ENCODE measurements at places on chromosomes 11 and 22.

DNA sequence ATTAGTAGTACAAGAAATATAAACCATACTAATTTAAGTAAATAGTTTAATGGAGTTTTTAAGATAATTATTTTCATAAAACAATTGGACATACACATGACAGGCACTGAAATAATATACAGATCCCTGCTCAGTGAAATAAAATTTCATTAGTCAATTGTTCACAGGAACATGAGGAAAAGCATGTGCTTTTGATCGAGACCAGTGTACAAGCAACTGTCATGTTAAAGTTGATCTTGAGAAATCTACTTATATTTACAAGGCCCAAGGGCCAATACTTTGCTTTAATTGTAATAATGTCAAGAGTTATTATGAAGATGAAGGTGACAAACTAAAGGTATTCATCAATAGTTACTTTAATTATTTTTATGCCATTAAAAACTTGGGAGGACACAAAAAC lies 792.7 kb upstream of the LUZP2 start:
- no peak for DNase-seq

DNA sequence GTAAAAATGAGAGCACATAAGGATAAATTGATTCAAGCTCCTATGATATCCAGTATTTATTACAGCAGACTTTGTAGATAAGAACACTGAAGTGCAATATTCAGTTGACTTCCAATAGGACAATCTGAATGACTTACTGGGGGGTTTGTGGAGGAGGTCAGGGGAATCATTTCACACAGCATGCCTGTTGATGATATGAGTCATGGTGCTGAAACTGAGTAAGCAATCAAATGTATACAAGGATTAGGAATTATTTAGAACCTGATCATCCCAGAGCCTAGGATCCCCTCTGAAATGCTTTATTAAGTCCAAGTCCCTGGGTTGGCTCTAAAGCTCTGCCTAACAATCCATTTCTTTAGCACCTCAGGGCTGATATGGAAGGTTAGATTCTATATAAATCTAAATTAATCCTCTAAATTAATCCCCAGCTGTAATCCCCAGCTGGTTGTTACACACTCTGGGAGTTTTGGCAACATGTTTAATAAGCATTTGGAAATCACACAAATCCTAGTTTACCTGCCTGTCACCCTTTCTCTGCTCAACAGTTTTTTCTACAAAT lies 326.4 kb downstream of the GUCY1A2 start:
- no peak for DNase-seq

GRCh38 chr11:78973876-78974275 lies 399.2 kb upstream of the NARS2 start:
- no peak for DNase-seq

DNA sequence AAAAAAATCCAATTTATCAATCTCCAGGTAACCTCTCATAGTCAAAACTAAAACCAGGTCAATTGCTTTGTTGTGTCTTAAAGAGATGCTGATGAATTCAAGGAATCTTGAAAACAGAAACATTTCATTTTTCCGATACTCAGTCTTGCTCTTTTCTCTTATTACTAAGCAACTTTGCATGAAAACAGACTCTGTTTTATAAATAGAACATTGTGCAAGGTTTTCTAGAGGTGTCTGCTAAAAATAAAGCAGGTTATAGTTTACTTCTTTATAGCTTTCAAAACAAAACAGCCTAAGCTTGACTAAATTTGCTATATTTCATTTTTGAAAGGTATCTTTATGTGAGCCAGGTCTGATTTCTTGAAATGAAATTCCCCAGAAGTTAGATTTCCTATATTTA lies 109.3 kb downstream of the ARL14EP start:
- DNase-seq, result no peak

DNA sequence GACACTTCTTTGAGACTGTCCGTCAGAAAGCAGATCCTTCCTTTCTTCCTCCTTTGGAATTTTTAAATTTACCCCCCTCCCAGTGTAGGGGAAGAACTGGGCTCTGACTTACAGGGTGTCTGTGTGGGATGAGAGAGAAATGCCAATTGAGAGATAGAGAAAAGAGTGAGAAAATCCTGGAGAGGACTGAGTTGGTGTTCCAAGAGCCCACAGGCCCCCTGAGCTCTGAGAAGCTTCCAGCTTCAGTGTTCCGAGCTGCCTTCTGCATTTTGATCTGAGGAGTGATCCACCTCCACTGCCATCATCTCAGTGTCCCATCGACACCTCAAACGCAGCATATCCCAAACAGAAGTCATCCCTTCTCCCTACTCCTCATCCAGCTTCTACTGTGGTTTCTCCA lies 70.7 kb upstream of the GRK3 start:
- DNase-seq, result no peak

GRCh38 chr11:64121663-64122410 lies 44.1 kb downstream of the MACROD1 start:
- no peak for DNase-seq

DNA sequence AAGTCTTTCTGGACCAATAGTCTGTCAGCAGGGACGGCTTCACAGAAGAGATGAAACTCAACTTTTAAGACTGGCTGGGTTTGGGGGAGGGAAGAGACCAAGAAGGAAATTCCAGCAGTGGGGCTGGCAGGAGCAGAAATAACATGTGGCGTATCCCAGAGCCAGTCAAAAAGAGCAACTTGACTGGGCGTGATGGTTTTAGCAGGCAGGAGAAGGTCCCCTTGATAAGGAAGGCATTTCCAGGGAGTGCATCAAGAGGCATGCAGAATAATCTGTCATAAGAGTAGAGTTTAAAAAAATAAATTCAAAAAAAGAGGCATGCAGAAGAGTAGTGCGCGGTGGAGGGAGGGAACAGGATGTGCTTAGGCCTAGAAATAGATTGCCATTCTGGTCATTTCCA lies 52.5 kb downstream of the C22orf31 start:
- no peak for DNase-seq

GRCh38 chr11:111422494-111423249 lies 43.6 kb upstream of the POU2AF1 start:
- no peak for DNase-seq

- peak; percentile 15 for DNase-seq
Observed at GRCh38 chr11:117936973-117937372, 7.8 kb upstream of the TMPRSS13 start.

DNA sequence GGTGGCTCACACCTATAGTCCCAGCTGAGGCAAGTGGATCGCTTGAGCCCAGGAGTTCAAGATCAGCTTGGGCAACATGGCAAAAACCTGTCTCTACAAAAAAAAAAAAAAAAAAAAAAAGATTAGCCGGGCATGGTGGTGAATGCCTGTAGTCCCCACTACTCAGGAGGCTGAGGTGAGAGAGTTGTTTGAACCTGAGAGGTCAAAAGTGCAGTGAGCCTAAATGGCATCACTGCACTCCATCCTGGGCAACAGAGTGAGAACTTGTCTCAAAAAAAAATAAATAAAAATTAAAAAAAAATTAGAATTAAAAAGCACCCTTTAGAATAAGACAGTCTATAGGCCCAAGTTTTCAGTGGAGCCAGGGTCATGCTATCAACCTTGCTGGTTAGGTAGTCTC lies 95.5 kb downstream of the PDHX start:
- DNase-seq, result no peak

DNA sequence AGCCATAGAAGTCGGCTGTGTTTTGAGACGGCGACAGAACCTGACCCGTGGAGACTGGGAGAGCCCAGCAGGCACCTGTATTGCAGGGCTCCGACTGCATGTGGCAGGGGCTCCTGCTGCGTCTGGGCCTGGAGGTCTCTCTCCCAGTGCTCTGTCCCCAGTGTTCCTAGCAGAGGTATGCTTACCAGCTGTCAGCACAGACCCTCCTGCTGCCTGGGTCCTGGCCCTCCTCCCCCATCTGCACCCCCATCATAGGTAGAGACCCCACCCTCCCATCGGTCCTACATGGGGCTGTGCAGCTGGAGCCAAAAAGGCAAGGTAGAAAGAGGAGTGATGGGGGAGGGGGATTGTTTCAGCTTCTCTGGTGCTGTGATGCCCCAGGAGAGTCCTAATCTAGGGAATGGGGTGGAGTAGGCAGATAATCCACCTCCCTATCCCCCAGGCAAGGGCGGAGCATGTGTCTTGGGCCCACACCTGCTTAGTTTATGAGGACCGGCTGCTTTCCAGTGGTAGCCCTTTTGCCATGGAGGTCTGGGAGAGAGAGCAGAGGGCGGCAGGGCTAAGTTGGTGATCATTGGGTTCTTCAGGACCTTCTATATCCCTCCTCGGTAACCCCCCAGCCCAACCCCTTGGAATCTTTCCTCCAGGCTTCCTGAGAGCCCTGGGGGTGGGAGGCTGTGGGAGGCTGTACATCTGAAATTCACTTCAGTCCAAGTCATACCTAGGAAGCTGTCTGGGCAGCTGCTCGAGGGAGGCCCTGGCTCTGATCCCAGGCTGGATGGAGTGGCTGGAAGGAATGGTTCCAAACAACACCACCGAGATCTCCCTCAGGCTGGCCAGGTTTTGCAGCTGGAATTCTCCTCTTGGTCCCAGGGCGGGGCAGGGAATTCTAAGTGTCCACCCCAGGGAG lies 5.3 kb downstream of the SLC7A4 start:
- DNase-seq, result no peak

DNA sequence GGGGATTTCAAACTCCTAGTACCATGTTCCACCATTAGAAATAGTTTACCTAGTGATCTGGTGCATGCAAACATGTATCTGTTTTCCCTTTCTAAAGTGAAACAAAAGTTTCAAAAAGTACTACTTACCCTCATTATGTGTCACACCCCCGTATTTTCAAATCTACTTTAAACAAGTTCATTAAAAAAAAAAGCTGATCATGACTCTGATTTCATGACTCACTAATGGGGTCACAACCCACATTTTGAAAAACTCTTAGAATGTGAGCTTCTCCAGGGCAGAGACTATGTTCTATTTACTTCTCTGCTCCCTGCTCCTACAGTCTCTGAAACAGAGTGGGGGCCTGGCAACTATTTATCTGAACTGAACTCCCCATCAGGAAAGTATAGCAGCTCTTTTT lies 18.2 kb downstream of the CHRM1 start:
- no peak for DNase-seq

- no peak for DNase-seq
Observed at GRCh38 chr11:30852091-30852490, 265.9 kb upstream of the MPPED2 start.

- no peak for DNase-seq
Observed at GRCh38 chr11:108788565-108789199, 123.8 kb downstream of the DDX10 start.

DNA sequence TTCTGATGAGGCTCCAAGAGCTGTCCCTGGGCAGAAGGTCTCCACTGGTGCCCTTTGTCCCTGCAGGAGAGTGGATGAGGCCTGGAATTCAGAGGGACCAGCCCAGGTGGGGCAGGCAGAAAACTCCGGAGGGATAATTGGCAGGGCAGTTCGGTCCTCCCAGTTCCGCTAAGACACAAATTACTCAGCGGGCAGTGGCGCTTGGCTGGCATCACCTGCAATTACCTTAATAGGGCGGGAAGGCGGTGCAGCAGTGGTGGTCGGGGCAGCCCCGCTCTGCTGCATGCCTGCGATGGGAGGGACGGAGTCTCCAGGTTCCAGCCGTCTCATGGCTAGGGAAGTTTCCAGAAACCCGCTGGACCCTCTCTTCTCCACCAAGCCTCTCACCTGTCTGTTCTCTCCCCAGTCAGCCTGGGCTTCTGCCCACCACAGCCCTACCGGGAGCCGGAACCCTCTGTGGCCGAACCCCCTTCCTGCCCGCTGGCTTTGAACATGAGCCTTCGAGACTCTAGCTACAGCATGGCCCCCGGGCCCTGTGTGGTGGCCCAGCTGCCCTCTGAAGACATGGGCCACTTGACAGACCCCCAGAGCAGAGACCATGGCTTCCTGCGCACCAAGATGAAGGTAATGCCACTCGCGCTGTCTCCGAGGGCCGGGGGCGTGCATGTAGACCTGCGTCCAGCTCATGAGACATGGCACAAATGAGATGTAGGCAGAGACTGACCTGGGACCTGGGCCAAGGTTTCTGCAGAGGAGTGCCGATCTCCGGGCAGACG lies 7.0 kb downstream of the OVOL1 start:
- no peak for DNase-seq

- DNase-seq, result peak; percentile 50
Observed at GRCh38 chr22:26466196-26466595, 17.4 kb downstream of the HPS4 start.

DNA sequence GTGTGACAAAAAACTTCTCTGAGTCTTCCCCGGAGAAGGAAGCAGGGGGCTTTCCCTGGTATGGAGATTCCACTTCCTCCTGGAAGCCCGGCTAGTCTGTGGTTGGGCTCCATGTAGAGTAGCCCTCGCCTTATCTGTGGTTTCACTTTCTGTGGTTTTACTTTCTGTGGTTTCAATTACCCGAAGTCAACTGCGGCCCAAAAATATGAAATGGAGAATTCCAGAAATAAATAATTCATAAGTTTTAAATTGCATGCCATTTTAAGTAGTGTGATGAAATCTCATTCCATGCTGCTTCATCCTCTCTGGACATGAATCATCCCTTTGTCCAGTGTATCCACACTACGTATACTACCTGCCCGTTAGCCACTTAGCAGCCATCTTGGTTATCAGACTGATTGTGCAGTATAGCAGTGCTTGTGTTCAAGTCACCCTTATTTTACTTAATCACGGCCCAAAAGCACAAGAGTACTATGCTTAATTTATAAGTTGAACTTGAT lies 275.0 kb upstream of the SESN3 start:
- no peak for DNase-seq

DNA sequence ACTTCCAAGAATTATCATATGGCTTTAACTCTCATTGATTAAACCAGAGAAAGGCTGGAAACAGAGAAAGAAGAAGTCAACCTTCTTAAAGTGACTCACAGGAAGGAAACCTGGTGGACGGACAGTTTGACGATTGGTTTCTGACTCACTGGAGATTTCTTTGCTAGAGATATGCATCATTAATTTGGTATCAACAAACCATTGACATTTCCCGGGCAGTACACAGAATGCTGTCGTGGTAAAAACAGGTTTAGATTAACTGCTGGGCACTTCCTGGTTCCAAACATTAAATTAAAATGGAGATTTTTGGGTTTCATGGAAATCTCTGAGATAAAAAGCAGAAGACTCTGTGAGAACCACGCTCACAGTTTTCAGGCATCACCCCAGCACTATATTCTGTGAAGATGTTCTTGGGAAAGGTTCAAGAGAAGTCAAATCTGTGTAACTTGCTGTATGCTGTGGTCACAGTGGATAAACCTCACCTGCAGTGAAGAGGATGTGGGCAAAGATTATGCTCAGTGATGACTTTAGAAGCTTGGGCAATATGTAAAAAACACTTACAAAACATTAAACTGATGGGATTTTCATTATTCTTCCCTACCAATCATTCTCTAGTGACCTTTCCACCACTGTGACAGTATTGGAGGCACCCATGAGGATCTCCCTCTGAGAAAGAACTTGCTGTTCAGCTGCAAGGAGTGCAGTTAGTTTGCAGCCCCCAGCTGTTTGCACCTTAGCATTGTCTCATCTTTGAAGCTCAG lies 61.1 kb upstream of the CD44 start:
- no peak for DNase-seq

- DNase-seq, result no peak
Observed at GRCh38 chr11:86799680-86800075, 664 bp upstream of the PRSS23 start.

GRCh38 chr22:49489821-49490220 lies 337.9 kb downstream of the BRD1 start:
- no peak for DNase-seq

DNA sequence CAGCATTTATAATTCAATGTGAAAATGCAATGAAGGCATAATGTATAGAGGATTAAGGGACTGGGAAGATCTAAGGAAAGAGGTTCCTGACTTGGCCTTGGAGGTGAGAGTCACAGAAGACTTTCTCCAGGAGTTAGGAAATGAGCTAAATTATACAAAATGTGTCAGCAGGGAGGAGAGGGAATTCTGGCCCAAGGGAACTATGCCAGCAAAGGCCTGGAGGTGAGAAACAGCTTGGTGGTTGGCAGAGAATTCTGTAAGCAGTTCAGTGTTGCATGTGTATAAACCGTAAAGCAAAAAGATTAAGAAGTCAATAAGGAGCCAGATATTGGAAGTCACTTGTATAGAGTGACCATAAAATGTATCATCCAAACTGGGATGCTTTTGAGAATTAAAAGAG lies 142.2 kb upstream of the SESN3 start:
- DNase-seq, result no peak

Data from spinal cord (tissue), 10 donors.